ENCODE measurements at places on chromosomes 12 and 14.

DNA sequence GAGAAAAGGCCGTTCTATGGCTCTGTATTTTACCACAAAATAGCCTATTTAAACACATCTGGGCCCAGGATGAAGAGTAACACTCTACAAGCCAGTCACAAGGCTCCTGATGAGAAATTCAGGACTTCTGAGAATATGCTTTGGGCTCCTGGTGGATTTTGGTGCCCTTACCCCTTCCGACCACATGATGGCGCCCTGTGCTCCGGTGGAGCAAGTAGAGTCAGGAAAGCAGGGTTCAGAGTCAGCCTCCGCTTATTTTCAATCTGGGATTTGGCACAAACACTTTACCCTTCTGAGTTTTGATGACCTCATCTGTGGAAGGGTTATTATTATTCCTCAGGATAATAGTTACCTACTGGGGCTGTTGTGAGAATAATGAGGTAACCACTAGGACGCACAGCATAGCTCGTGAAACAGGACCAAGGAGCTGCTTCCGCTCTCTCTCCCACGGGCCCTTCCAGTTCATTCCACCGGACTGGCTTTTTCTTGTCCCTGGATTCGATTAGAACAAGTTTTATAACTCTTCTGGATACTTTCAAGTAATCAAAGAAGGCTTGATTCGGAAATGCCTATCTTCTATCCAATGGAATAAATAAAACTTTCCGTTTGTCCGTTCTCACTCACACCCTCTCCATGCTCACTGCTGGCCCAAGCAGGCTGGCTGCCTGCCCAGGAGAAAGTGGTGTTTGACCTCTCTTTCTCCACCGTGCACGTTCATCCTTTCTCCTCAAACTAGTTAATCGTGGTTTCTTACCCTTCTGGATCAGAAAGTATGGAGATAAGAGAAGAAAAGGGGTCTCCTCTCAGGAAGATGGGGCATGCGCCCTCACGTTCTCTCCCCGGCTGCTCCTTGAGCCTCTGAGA is 104.6 kb downstream of the GALC start:
- DNase-seq = no peak

DNA sequence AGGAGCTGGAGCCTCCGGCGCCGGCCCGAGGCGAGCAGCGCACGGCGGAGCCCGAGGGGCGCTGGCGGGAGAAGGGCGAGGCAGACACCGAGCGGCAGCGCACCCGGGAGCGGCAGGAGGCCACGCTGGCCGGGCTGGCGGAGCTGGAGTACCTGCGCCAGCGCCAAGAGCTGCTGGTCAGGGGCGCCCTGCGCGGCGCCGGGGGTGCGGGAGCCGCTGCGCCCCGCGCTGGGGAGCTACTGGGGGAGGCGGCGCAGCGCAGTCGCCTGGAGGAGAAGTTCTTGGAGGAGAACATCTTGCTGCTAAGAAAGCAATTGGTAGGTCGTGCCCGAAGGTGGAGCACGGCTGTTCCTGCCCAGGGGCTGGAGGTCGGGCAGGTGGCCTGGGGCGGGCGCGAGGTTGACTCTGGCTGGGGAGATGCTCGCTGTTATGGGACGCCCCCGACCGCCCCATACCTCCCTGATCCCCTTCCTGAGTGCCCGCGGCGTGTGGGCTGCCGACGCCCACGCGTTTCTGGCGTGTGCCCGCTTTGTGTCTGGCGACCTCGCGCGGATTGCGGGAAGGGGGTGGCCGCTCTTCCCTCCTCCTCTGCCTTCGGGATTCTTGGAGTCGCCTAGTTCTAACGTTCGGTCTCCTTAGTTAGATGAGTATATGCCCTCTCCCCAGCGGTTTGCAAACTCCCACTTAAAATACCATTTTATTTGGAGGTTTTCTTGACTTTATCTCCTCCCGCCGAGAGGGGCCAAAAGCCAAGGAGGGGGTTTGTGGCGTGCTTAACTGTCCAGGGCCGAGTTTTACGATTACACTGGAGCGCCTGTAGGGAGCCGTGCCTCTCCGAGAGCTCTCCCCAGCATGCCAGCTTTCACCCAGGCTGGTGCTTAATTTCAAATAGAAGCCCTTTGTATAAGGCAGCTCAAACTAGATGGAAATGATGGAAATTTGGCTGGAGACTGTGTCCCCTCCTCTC is 752 bp downstream of the DACT1 start:
- no peak for DNase-seq

GRCh38 chr14:27553790-27554189 is 956.0 kb upstream of the NOVA1 start:
- DNase-seq = no peak

DNA sequence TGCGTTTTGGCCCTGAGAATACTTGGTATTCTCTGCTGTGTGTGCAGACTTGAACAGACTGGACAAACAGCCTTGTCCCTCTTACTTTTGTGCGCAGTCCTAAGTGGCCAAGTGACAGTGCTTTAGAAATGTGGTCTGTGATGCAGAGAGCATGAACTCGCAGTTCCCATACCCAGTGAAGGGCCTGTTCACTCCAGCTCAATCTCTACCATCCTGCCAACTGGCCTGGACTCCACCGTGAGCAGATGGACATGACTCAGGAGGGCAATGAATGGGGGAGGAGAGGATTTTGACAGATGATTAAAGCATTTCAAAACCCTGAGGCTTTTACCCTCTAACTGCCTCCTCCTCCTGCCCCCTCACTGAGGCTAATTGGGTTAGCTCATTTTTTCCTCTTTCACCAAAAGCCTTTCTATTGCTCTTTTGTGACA is 62.5 kb upstream of the PYGL start:
- DNase-seq = no peak

- DNase-seq = no peak
Measured at GRCh38 chr14:99788713-99789112, 4.5 kb upstream of the EML1 start.

- DNase-seq = no peak
Measured at GRCh38 chr12:121282072-121282742, 14.3 kb downstream of the CAMKK2 start.

GRCh38 chr12:122126713-122127597 is 47.1 kb downstream of the IL31 start:
- DNase-seq = no peak

DNA sequence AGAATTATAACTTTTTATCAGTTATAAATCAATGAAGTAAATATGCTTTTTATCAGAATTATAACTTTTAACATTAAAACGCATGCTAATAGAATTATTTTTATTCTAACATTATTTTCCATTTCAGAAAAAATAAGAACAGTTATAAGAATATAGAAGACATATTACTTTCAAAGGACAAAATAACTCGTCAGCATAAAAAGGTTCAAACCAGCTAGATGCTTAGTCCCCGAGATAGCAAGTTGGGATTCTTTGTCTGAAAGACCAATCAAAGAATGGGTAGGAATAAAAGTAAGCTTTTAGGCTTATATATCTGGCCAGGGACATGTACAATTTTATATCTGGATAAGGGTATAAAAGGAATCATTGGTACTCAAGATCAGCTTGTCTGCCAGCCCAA is 66.0 kb downstream of the GPR137C start:
- no peak for DNase-seq

- no peak for DNase-seq
Measured at GRCh38 chr14:35438910-35439713, 34.6 kb upstream of the NFKBIA start.

DNA sequence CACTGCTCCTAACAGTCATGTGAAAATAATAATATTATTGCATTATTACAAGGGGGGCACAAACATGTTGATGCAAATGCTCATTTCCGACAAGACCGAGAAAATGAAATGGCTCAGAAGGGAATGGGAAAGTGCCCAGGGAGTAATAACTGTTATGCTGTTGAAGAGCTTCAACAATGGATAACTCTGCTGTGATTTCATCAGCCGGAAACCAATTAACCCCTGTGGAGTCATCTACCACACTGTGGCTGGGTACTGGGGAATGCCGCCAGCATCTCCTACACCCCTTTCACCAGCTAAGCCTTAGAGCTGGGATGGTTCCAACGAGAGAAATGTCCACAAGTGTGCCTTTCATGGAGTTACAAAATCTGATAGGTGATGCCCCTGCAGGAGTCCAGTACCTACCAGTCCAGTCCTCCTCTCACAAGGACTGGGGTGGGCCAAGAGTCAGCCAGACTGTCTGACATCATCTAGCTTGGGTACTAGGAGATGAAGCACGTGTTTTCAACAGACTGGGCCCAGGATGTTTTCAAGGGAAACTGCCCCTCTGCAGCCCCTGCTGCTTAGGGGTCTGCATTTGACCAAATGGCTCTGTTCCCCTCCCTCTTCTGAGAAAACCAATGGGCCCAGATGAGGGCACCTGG is 509.3 kb upstream of the CCDC196 start:
- DNase-seq = no peak
